ENCODE measurements at places on chromosomes 5 and 9.
A peak's percentile ranks its signal among the peaks of the same experiment; 100 is the strongest.

GRCh38 chr5:165393839-165394238 lies 1888.4 kb downstream of the MAT2B start:
- no peak for DNase-seq

GRCh38 chr5:152271420-152271819 lies 133.7 kb downstream of the NMUR2 start:
- DNase-seq: peak; percentile 7

GRCh38 chr9:115635680-115636383 lies 517.8 kb upstream of the PAPPA start:
- DNase-seq: no peak

DNA sequence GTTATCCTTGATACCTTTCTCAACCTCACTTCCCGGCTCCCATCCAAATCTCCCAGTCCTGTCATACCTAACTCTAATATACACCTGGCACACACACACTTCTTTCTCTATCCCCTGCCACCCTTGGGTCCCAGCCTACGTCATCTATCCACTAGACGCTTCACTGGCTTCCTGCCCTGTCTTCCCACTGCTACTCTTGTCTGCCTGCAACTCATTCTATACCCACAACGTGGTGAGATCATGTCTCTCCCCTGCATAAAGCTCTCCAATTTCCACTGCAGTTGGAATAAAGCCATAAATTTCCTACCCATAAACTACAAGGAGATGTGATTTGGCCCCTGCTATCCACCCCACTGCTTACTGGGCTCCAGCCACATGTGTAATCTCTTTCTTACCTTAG lies 93.5 kb downstream of the JMY start:
- no peak for DNase-seq

DNA sequence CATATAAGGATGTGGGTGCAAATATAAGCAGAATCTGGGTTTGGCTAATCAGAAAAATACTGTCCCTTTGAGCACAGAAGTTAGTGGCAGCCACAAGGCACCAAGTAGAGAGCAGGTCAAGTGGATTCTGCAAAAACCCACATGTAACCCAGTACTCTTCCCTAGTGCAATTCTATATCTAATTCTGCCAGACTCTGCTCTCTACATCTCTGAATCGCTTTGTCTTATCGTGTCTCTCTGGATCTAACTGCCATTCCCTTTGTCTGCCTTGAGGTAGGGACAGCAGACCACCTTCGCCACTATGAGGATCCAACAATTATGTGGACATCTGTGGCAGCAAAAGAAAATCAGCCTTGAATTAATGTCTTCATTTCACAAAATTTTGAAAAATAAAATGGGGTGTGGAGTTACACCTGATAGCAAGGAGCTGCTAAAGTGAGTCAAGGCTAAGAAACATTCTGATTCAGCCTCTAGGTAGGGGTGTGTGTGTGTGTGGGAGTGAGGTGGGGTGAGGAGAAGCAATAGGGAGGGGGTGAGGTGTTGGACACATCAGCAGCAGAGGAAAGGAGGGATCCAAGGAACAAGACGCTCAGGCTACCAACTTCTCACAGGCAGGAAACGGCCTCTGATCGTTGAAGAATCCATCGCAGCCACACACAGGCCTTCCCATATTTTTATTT lies 33.7 kb upstream of the ZNF366 start:
- no peak for DNase-seq

GRCh38 chr9:123695386-123695785 lies 234.5 kb downstream of the DENND1A start:
- no peak for DNase-seq

- no peak for DNase-seq
These were observed 25.3 kb downstream of the STXBP1 start for GRCh38 chr9:127637322-127637847.

DNA sequence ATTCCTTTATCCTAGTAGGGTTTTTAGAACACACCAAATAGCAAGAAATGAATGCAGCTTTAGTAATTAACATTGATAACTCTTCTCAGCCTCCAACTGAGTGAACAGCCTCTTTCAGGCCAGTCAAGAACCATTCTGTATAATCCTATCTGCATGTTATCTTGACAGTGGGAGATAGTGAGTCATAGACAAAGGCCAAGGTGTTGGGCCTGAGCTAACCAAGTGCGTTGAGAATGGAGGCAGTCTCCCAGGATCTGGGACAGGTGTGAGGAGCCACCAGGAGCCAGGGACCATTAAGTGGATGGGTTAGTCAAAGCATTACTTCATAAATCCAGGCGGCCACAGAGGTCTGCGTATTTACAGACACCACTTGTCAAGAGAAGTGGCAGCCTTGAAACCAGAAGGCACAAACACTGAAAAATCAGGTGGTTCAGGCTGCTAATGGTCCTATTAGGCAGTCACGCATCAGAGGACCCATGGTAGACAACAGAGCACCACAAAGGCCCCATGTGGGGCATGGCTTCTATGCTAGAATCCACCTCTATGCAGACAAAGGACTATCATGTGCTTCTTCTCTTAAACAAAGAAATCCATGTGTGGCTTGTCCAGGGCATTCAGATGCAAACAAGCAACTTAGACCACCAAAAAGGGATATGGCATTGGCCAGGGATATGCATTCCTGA lies 409.7 kb upstream of the PIK3R1 start:
- DNase-seq: peak; percentile 18

GRCh38 chr9:101326501-101326900 lies 58.3 kb downstream of the BAAT start:
- DNase-seq: peak; percentile 84

DNA sequence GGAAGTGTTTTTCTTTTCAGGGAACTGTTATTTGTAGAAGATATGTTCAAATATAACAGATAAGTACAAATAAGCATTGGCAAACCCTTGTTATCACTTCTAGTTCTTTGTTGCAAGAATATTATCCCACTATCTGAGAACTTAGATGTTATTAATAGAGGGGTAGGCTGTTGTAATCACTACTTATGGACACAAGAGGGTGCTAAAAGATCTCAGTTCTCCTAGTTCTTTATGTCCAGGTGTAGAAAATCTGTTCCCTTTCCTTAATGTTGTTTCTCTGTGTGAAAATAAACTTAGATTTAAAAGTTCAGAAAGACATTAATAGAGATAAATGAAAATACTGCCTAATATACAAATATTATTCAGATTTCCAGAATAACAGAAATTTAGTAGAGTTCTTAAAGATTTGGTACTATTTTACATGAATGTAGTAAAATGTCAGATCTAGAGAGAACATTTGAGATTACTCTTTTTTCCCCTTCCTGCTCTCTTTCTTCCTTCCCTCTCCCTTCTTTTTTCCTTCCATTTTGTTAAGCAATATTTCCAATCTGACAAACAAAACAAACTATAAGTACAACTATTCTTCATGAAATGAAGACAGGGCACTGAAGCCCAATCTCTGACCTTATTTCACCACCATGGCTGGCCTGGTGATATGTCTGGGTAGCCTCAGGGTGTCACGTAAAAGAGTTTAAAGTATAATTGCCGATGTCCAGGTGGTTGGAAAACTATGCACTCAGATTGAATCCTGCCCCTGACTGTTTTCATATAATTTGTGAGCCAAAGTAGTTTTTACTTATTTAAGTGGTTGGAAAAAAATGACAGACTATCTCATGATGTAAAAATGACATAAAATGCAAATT lies 43.6 kb upstream of the C5orf46 start:
- peak; percentile 70 for DNase-seq

DNA sequence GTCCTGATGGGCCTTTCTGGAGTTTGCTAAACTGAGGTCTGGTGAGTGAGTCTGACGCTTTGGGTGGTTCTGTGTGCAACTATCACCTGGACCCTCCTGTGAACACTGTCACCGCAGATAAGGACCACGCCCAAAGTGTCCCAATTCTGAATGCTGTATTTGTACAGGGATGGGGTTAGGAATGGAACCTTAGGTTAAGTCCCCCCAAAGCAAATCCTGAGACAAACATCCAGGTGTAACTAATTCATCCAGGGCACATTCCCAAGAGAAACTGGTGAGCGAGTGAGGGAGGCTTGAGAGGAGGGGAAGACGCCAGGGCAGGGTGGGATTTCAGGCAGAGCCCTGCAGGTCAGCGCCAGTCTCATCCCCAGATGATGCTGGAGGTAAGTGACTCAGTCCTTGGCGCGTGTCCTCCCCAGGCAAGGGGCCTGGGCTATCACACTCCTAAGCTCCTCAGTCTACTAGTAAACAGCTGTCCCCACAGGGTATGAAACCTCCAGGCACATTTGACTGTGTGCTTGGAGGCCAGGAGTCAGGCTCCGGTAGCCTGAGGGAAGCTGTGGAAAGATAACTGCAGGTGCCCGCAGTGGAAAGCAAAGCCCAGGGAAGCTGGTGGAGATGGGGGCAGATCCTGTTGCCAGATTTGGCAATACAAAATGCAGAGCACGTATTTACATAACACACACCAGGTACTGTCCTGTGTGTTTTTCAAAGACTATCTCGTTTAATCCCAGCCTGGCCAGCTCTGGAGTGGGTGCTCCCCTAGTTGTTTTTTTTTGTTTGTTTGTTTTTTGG lies 66.7 kb downstream of the IL6ST start:
- DNase-seq: no peak

DNA sequence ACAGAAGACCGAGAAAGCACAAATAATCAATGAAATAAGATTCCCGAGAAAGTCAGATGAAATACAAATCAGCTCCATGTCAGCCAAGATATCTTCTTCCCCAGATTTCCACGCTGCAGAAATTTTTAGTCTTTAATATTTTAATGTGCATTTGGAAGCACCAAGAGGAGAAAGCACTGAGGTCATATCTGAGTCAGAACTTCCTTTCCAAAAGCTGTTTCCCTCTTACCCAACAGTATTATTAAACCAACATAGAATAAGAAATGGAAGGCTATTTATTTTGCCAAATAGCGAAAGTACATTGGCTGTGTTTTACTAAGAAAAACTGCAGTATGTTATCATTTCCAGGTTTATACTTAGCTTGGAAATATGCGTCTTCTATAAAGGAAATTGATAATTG lies 772.1 kb upstream of the CDH9 start:
- DNase-seq: no peak

Data from NCI-H748 treated with DMSO at 0.1 percent for 48 hours (cell line).